ENCODE measurements at places on chromosomes 5 and 9.
A peak's percentile ranks its signal among the peaks of the same experiment; 100 is the strongest.

DNA sequence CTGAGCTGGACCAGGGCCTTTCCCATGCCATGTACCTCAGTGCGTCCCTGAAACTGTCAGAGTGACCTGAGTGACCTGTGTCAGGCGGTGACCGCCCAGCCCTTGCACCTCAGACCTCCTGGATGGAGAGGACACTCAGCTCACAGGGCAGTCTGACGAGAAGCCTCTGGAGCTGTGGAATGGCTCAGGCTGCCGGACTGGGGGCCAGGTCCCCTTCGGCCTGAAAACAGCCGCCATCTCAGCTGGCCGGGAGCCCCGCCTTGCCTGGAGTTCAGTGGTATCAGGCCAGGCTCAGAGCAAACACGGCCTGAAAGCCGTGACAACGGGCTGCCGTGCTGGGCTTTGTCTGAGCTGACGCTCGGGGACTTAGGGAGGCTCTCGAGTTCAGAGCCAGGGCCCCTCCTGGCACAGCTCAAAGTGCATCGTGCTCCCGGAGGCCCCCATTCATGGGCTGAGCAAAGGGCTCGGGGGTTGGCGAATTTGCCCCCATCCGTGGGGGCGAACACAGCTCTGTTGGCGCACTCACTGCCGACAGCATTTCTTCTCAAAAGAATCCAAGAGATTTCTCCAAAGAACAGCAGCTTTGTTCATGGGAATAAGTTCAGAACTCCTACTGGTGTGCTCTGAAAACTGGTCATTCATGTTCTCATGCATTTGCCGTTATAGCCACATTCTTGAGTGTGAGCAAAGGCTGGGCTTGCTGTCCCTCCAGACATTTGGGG lies 8.4 kb upstream of the SLC9A3 start:
- DNase-seq: no peak

- DNase-seq: no peak
Observed at GRCh38 chr5:14830210-14831005, 41.2 kb downstream of the ANKH start.

- no peak for DNase-seq
Observed at GRCh38 chr5:125059255-125060002, 313.0 kb upstream of the ZNF608 start.

GRCh38 chr9:136886610-136887597 lies 588 bp downstream of the TRAF2 start:
- peak; percentile 6 for DNase-seq

- no peak for DNase-seq
Observed at GRCh38 chr9:28801144-28801799, 1228.0 kb upstream of the C9orf72 start.
